ENCODE measurements at places on chromosomes 12 and 14.
A peak's percentile ranks its signal among the peaks of the same experiment; 100 is the strongest.

- DNase-seq = no peak
Observed at GRCh38 chr14:60514378-60514740, 5.4 kb downstream of the SIX6 start.

- DNase-seq = no peak
Observed at GRCh38 chr12:105292705-105293104, 37.8 kb upstream of the C12orf75 start.

DNA sequence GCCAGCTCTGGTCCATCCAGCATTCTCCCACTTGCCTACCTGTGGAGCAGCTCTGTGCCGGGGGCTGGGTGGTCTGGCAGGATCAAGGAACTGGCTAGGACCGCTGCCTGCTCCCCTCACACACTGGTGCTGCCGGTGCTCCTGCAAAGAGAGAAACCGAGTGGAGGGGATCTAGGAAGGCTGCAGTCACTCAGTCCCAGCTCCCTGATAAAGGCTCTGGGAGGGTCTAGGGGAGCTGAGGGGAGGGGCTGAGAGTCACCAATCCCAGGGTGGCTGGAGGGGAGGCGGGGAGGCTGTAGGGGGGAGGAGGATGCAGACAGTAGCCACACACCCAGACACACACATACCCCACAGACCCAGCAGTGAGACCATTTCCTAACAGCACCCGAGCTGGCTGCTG, at the start of gene TAC3:
TAC3 (minus strand) TSS at position 182 of the 400 bp plus-strand sequence. CDS start 732 bp downstream, outside the sequence.
- no peak for DNase-seq

GRCh38 chr12:52688481-52688880, 8.3 kb upstream of the KRT1 start:
- no peak for DNase-seq

- peak; percentile 50 for DNase-seq
Observed at GRCh38 chr14:89621009-89621421, 204.0 kb upstream of the FOXN3 start.

GRCh38 chr12:72330784-72331183, 58.6 kb downstream of the TRHDE start:
- DNase-seq = no peak

DNA sequence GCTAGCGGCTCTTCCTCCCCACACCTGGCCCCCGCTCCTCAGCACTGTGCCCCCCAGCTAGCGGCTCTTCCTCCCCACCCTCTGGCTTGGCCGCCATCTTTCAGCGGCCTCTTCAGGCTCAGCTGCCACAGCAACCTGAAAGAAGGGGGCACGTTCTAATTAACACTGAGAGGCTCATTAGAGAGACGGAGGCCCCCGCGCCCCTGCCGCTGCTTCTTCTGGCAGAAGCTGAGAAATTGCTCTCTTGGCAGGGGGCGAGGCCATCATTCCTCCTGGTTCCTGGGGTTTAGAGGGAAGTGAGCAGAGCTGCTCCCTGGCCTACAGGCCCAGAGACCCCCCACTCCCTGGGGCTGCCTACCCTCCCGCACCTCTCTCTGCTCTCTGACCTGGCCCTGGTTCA, 64.4 kb downstream of the IQSEC3 start:
- no peak for DNase-seq

GRCh38 chr12:43653289-43653915, 101.4 kb upstream of the ADAMTS20 start:
- DNase-seq = no peak

GRCh38 chr12:6370994-6371754, 4.2 kb downstream of the SCNN1A start:
- DNase-seq = no peak

DNA sequence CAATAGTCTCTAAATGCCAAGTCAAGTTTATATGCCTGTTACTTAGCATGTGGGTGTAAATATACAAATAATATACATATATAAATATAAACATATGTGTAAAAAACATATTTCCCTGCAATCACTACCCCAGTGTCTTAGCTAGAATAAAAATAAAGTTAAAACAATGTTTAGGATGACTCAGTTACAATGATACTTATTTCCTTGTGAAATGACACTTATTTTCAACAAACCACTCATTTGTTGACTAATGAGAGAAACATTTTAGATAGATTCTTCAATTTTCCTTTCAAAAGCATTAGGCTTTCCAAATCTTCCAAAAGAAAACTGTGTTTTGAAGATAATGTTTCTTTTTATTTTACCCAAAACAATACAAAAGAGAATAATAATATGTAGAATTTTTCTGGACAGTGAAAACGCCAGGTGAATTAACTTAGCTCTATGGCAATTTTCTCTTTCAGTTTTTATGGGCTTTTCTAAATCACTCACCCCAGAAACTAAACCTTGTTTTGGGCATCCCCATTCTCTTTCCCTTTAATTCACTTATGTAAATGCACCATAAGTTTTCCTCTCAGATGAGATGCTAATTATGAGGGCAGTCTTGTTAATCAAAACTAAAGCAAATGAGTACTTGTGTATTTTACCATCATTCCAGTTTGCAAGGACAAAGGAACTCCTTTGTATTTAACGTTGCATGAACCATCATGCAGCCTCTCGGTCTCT, 465.9 kb downstream of the BCAT1 start:
- DNase-seq = no peak

GRCh38 chr12:8493084-8493483, 20.2 kb upstream of the CLEC4D start:
- DNase-seq = peak; percentile 69

DNA sequence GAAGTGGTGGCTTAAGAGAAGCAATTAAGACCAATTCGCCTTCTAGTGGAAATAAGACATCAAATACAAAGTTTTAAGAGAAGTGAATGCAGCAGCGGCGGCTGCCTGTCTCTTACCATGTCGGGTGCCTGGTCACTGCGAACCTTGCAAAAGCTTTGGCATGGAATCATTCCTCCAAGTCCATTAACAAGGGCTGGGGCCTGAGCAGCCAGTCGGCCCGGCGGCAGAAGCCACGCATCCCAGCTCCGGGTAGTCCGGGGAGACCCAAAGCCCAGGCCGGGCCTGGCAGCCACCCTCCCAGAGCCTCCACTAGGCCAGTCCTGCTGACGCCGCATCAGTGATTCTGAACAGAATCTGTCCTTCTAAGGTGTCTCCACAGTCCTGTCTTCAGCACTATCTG, 321.0 kb downstream of the TMEM121 start:
- no peak for DNase-seq

DNA sequence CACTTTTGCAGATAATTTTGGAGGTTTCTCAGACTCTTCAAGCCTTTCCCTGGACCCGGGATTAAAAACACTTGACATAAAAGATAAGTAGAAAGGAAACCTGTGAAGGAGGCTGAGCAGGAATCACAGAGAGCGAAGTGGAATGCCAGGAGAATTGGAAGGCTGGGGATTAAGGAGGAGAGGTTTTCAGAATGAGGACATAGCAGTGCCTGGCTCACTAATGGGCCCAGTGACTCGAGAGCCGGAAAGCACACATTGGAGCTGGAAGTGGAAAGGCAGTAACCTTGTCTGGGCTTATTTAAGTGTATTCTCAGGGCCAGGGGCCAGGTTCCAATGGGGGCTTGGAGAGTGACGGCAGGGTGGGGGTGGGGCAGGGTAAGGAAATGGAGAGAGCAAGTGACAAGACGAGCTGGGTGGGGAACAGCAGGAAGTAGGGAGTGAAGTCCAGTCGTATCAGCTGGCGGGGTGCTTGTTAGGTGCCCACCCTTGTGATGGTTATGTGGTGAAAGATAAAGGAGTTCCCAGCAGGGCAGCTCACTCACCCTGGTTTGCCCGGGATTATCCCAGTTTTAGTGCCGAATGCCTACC, 13.1 kb downstream of the EVL start:
- no peak for DNase-seq

DNA sequence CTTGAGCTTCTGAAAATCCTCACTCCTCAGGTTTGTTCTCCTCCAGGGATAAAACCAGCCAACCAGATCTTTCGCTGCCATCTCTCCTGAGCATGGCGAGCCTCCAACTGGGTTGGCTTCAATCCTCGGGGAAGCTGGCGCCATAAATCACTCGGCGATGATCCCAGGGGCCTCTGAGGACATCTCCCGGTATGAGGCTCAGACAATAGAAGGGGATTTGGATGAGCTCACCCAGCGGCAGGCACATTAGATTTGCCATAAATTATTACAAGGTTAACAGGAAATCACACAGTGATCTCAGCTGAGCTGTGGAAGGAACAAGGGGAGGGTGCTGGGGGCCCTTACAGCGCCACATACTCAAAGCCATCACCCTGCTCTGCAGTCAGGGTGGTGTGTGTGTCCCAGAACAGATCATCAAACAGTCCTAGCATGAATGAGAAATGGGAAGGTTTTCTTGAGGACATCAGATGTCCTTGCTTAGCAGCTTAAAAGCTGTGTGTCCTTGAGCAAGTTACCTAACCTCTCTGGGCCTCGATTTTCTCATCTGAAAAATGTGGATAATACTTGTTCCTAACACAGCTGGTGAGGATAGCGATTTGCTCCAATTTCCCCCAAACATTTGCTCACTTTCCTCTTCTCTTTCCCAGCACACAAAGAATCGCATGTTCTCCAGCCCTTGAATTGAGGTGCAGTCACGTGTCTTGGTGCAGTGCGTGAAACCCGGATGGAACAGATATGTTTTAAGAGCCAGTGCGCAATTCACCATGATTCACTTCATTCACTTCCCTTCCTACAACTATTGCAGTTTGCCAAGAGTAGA, 142.8 kb downstream of the SCARB1 start:
- no peak for DNase-seq

DNA sequence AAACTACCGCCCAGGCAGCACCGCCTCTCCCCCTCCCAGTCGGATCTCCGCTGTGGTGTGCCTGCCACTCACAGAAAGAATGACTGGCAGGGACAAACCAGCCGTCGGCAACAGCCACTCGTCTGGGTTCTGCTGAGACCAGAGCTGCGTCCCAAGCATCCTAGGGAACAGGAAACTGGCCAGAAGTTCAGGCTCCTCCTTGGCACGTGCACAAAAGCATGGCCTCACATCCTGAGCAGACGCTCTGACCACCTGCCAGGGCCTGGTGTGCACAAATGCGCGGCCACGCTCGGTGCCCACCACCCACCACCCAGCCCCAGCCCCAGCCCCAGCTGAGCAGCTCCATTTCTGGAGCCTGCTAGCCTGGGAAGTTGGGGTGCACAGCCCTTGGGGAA, 214.8 kb downstream of the DPF3 start:
- DNase-seq = no peak

GRCh38 chr14:99273766-99274345, 1.9 kb upstream of the BCL11B start:
- DNase-seq = no peak

- DNase-seq = peak; percentile 79
Observed at GRCh38 chr12:68932961-68933893, at the start of gene CPM. CPM (minus strand) TSS chr12:68933171; CDS start chr12:68932837, 334 bp downstream.

- no peak for DNase-seq
Observed at GRCh38 chr12:128864516-128865186, 11.4 kb downstream of the GLT1D1 start.

- DNase-seq = no peak
Observed at GRCh38 chr14:101928415-101928841, 35.9 kb upstream of the DYNC1H1 start.

GRCh38 chr12:53160673-53161072, 19.8 kb upstream of the ZNF740 start:
- DNase-seq = no peak

GRCh38 chr12:3534511-3534910, 43.5 kb downstream of the PRMT8 start:
- no peak for DNase-seq

- DNase-seq = no peak
Observed at GRCh38 chr12:114123108-114123507, 157.0 kb upstream of the RBM19 start.

- no peak for DNase-seq
Observed at GRCh38 chr12:106434526-106434925, 77.0 kb downstream of the POLR3B start.

DNA sequence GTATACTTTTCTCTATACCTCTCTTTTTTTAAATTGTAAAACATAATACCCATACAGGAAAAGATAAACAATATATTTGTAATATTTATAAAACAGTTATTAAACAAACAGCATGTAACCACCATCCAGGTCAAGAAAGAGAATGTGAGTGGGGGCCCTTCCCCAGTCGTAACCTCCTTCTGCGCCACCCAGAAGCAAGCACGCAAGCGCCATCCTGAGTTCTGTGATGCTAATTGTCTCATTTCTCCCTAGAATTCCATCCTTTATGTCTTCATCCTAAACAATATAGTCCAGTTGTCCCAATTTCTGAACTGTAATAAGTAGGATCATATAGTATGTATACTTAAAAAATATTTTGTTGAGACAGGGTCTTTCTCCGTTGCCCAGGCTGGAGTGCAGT, 129.5 kb downstream of the EXOC5 start:
- DNase-seq = no peak

- DNase-seq = no peak
Observed at GRCh38 chr12:114656906-114657596, 26.9 kb downstream of the TBX3 start.

DNA sequence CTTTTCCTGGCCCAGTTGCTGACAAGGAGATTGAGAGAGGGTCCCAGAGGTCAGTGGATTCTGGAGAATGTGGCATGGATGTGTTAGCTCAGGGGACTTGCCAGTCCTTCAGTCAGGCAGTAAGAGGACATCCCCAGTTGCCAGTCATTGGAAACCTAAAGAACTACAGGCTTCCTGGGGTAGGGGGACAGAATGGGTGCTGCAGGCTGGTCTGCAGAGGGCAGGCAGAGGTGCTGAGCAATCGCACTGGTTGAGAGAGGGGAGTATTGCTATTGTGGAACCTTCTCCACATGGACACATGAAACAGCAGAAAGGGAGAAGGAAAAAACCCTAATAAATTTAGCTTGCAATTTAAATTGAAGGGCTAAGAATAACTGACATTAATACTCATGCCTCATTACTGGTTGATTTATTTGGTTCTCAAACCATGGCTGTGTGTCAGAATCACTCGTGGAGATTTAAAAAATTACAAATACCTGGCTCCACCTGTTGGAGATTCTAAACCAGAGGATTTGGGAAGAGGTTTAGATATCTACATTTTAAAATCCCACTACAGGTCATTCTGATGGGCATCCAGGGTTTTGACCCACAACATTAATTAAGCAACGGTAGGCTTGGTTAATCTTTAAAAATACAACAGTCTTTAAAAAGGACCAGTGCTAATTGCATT, 71.2 kb upstream of the SLC38A2 start:
- DNase-seq = no peak

GRCh38 chr12:94638521-94638920, 11.8 kb downstream of the TMCC3 start:
- DNase-seq = no peak

GRCh38 chr12:93813972-93814821, 137.0 kb downstream of the CRADD start:
- DNase-seq = no peak

- DNase-seq = no peak
Observed at GRCh38 chr14:100762901-100763300, 36.2 kb downstream of the DLK1 start.

DNA sequence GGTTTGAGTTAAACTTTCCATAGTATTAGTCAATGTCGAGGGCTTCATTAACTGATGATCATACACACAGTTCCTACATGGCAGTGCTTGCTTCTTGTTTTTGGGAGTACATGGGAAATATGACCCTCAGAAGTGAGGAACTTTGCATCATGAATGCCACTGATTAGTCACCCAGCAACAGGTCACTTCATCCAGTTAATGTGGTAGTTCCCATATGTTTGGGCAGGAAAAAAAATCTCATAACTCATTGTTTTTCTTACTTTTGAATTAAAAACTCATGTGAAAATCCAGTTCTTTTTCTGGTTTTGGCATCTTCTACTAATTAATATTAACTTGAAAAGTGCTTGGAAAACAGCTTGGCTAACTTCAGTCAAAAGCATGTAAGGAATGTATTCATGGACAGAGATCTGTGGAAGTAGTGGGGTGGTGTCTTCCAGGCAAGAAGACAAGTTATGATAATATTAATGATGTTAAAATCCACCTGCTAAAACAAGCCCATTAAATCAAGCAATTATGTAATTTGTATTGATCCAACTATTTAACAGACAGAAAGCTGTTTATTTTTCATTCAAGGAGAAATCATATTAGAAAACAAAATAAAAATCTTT, 309.1 kb upstream of the NAV3 start:
- no peak for DNase-seq
